ENCODE measurements at places on chromosomes 1 and 21.

DNA sequence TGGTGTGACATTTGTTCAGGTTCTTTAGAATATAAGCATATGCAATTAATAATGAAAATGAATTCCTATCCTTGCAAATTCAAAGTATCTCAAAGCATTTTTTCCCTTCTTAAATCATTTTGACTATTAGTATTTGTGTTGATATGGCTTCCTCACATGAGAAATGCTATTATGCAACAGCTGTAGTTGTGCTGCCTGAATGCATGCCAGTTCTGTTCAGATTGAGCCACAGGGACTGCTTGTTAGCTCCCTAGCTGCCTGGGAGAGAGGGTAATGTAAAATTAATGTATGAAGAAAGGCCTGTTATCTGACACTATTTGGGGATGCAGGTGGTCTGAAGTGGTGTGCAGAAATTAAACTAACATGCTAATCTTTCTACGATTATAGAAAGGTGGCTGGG is 45.5 kb downstream of the CACHD1 start:
- no peak for ATAC-seq

- ATAC-seq, result no peak
Measured at GRCh38 chr1:48038270-48038767, 41.1 kb upstream of the TRABD2B start.

DNA sequence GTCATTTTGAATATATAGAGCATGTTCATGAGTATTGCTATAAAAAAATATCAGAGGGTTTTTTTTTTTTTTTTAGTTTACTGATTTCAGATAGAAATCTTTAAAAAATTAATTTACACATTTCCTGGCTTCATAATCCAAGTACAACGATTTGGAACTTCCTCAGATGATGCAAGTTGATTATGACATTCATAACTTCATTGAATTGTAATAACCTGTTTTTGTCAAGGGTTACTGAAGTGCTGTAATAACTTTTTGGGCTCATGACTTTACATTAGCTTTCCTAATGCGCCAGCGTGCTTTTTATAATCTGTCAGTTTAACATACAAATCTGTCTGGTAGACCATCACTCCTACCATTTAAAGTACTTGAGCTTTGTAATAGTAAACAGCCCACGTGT is 81.3 kb downstream of the SASS6 start:
- ATAC-seq, result no peak

GRCh38 chr1:150560011-150560438 is 10.8 kb downstream of the ADAMTSL4 start:
- ATAC-seq, result no peak

GRCh38 chr21:28444557-28444956 is 548.1 kb downstream of the LTN1 start:
- no peak for ATAC-seq

GRCh38 chr1:38680801-38681510 is 178.6 kb downstream of the RRAGC start:
- no peak for ATAC-seq

DNA sequence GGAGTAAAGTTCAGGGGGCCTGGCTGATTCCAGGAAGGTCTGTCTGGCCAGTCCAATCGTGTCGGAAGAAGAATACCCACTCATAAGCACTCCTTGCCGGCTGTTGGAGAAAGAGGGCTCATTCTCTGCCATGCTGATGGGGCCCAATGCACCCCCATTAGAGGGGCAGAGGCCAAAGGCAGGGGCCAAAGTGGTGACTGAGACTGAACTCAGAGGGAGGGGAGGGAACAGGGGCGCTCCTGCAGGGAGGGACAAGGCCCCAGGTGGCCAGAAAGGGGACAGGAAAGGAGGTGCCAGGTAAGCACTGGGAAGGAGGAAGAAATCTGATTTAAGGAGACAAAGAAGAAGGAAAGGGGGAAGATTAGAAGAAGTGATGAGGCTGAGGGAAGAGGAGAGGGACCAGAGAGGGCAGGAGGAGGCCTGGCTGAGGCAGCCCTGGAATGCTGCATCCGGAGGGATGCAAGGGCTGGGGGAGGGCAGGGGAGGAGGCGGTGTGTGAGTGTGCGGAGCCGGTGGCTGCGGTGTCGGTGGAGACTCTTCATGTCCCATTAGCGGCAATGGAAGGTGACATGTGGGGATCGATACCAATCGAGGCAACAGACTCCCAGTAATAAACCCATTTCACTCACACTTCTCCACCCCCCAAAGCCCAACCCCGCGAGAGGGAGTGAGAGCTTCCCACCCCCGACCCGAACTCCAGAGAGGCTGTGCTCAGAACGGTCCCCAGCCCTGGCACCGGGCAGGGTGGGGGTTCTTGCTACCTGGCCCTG is 12.0 kb upstream of the ETV3L start:
- ATAC-seq, result no peak

DNA sequence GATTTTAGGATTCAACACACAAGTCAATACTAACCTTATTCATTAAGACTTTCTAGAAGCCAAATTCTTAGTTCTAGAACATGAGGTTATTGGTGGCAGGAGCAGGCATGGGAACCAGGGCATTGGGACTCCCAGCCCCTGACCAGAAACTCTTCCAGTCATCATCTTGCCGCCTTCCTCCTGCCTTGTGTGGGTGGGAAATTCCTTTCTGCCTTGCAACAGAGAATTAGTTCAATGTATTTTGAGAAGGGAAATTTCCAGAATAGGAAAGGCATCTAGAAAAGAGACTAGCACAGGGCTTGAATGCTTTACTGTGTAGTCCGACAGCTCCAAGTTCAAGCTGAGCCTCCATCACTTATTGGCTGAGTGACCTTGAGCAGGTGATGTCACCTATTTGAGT is 8.7 kb downstream of the GRHL3 start:
- ATAC-seq, result no peak

GRCh38 chr1:67610450-67610849 is 74.6 kb upstream of the GADD45A start:
- peak; percentile 39 for ATAC-seq

DNA sequence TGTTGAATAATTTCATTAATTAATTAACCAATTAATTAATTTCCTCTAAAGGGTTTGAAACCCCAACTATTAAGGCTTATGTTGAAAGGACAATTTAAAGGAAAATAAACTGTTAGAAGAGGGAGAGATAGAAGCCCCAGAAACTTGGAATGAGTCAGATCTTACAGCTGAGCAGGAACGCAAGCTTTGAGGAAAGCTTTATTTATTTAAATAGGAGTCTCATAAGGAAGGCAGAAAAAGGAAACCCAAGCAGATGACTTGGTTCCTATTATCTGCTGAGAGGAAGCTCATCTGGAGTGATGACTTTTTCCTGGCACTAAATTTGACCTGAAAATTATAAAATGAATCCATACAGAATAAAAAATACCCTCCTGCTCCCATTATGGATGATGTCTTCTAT is 105.1 kb downstream of the ROR1 start:
- ATAC-seq, result no peak

DNA sequence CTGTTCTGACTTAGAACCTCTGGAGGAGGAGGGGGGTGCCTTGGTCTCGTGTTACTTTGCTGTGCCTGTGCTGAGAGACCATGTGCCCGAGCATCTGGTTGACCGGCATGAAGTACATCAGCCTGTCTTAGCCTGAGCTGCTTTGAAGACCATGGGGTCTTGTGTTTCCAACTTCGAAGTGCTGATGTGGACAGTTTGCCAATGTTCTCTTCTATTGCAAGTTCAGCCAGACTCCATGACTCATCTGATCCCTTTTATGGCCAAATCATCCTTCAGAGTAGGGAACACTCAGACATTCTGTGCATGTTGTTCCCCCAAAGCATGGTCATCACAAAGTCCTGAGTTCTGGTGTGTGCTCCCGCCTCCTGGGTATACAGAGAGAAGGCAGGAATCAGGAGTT is 6.0 kb upstream of the PLA2G2C start:
- ATAC-seq, result no peak

DNA sequence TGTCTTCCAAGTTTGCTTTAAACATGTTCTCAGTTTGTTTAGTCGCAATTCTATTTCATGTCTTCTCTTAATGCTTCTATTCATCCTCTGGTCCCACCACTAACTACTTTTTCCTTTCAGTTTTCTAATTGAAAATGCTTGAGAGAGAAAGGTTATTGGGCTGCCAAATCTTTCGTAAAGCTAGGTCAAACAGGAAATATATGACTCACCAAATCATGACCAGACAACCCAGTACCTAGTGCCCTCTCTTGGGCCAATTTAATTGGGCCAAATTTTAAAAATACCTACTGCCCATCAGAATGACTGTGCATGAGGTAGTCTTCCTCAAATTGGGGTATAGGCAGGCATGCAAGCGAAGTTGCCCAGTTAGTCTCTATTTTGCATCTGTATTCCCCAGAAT is 295.4 kb upstream of the PBX1 start:
- ATAC-seq, result no peak

GRCh38 chr1:224558904-224559303 is 57.2 kb upstream of the CNIH3 start:
- no peak for ATAC-seq

GRCh38 chr1:241396747-241397681 is 40.0 kb upstream of the RGS7 start:
- ATAC-seq, result no peak

DNA sequence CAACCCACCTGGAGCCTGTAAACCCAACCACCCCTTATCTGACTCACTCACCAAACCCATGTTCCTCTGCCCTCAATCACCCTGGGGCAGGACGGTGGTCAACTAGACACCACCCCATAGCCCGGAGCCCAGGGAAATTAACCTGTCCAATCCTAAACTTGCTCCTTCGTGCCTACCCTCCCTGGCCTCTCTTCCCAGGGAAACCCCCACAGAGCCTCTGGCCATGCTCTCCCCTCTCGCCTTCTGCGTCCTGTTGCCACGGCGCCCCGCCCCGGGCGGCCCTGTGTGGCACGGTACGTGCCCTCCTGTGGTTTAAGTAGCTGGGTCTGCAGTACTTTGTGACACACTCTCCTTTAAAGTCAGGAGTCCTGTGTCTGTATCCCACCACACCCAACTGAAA is 4.0 kb upstream of the FTCD start:
- no peak for ATAC-seq

DNA sequence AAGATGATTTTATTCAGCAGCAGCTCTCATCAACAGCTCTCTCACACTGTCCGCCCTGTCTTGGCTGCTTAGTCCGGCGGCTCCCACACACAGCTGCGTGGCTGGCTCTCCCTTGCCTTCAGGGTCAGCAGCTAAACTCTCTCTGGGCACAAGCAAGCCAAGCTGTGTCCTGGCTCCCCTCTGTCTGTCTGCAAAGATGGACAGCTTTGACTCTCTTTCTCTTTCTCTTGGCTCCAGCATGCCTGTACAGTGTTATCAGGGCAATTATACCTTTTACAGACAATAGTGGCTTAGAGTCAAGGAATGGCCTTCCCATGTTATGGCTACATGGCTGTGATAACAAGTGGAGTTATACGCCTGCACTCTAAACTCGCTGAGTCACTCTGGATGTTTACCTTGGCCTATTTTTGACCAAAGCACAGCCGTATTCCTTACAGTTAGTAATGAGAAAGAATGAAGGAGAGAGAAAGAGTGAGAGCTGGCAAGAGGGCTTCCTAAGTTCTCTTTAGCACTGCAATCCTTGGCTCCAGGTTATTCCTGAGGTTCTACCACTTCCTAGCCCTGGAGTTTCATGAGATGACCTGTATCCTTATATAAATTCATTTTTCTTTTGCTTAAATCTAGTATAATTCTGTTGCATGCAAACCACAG is 59.9 kb upstream of the ZSWIM5 start:
- no peak for ATAC-seq

DNA sequence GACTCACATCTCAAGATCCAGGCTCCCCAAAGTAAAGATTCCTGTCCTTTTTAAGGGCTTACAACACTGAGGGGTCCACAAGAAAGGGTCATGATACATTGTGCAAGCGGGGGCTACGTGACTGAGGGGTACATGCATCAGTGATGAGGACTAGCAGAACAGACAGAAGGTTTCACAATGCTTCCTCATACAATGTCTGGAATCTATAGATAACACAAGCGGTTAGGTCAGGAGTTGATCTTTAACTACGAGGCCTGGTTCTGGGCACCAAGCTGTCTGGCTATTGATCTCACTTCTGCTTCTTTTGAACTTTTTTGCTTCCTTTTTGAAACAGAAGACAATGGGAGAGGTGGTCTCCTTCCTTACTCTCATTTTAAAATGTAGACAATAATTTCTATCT is 718.6 kb downstream of the AMY1C start:
- ATAC-seq, result no peak

GRCh38 chr1:201610858-201611257 is 71.9 kb downstream of the NAV1 start:
- ATAC-seq, result no peak

DNA sequence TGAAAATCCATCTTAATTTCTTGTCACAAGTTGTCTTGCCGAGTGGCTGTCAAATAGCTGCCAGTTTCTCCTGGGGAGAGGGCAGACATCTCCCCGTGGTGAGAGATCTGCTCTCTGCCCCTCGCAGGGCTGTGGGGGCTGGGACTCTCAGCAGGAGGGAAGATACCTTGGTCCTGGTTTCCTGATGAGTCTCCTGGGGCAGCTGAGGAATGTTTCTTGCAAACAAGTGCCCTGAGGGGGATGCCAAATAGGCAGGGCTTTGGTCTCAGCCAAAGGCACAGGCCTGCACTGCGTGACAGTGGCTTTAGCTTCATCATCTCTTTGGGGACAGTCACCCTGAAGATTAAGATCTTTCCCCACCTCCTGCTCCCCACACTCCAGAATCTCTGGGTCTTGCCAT is 40.9 kb downstream of the SYT6 start:
- no peak for ATAC-seq

DNA sequence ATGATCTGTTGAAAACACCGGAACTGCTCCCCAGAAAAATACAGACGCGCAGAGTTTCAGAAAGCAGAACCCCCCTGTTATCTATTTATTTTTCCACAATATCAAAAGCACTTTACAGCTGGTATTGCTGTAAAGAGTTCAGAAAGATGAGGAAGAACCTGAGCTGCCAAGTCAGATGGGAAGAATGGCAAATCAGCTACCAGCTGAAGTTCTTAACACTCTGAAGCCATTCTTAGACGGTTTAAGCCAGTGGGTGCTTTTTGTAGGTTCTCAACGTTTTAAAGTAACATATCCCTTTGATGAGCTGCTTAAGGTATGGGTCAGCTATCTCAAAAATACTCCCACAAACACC is 714 bp upstream of the AKIRIN1 start:
- ATAC-seq, result no peak

DNA sequence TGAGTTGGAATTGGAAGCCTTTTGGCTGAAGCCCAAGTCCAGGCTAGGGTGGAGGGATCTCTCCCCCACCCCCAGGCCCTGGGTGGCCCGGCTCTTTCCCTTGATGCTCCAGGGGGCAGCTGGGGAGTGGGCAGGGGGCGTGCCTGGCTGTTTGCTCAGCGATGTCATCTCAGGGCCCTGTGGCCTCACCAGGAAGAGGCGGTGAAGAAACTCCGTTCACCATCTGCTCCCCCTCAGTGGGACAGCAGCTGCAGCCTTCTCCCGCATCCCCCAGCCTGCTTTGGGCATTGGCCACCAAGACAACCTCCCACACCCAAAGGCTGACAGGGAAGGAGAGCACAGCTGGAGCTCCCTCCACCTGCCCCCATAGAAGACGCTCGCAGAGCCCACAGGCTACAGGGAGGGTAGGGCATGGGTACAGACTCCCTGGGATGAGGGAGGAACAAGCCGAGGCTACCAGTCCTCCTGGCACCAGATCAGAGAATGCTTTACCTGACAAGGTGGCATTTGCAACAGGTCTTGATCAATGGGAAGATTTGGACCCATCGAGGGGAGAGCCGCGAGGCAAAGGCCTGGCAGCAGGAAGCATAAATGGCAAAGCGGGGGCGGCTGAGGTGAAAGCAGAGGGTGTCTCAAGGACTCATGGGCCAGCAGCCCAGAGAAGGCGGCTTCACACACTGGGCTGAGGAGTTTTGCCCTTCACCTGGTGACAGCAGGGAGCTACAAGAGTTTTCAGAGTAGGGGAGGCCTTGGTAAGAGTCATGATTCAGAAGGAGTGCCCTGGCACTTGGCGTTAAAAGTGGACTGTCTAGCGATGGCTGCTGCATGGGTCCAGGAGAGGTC is 6.5 kb upstream of the GUCA2A start:
- ATAC-seq, result no peak

GRCh38 chr1:220451532-220451931 is 76.4 kb upstream of the MARK1 start:
- no peak for ATAC-seq

Measured in activated T-helper 17 cell treated with anti-CD3 and anti-CD28 coated beads, Interleukin-2, amount 50 U/mL, for 72 hours (primary cell).